Hindlimb muscle (tissue), 1 donor: ENCODE measurements at places on chromosomes 5 and 9.

DNA sequence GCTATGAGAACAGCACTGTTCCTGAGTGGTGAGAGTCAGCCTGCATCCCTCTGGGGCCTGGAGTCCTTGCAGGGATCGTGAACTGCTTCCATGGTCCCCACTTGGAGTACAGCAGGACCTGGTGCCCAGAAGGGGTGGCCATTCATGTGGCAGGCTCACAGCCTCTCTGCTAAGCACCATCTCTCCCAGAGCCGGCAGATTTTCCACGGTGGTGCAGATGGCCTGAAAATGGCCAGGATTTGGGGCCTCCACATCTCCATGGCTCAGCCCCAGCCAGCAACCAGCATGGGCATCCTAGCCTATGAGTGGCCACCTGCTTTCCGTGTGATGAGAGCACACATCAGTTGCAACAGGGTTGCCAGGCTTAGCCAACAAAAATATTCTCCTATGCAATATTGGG is 33.9 kb upstream of the SEMA4D start:
- no peak for DNase-seq

GRCh38 chr9:137744632-137745183 is 125.9 kb downstream of the EHMT1 start:
- no peak for DNase-seq

DNA sequence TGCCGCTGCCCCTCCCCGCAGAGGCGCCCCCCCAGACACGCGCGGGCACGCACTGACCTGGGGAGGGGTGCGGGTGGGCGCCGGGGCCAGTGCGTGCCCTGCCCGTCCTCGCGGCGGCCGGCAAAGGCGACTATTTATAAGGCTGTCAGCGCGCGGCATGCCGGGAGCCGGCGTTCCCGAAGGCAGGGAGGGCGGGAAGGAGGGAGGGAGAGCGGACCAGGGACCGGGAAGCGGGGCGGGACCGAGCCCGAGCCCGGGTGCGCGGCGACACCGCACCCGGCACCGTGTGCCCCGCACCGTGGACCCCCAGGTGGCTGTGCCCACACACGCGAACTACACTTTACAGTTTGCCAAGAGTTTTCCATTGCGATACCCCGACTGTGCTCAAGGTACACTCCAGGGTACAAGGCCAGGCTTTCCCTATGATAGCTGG is at the start of gene AK1:
Gene AK1 (minus strand): TSS at position 110 of the 433 bp plus-strand sequence. CDS start 3,058 bp downstream, outside the sequence.
- peak; percentile 66 for DNase-seq

GRCh38 chr9:34451545-34451944 is 6.8 kb downstream of the FAM219A start:
- no peak for DNase-seq

- no peak for DNase-seq
Observed at GRCh38 chr9:98789483-98790133, 6.7 kb downstream of the ANKS6 start.

GRCh38 chr9:134209731-134210311 is 45.5 kb upstream of the RNU6ATAC start:
- no peak for DNase-seq

- no peak for DNase-seq
Observed at GRCh38 chr5:75395277-75395676, 58.3 kb downstream of the HMGCR start.

DNA sequence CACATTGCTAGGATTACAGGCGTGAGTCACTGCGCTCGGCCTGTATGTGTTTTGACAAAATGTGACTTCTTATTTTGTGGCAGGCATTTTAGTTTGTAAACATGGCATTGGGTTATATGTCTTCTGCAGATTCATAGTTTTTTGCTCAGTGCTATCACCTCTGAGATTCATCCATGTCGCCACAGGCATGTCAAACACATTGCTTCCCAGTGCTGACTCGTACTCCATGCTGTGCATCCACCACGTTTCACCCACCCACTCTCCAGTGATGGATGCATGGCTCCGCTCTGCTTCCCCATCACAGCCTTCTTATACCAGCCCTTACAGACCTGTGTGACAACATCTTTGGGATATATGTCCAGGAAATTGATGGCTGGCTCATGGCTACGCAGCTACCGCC is 158.8 kb downstream of the GAS1 start:
- DNase-seq, result no peak

DNA sequence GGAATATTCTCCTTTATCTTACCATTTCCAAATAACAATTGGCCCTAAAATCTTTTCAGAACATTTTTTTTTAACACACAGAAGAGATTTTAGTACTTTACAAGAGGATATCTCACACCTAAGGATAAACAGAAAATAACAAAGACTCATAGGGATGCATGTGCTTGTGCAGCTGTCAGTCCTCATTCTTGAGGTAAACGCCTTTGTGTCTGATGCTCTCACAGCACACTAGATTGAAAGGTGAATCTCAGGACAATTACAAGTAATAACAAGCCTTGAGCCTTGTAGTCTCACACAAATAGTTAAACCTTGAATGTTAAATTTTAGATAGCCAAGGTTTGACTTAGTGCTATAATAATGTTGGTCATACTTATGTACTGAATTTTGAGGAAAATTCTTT is 439.2 kb downstream of the PTPRD start:
- no peak for DNase-seq

DNA sequence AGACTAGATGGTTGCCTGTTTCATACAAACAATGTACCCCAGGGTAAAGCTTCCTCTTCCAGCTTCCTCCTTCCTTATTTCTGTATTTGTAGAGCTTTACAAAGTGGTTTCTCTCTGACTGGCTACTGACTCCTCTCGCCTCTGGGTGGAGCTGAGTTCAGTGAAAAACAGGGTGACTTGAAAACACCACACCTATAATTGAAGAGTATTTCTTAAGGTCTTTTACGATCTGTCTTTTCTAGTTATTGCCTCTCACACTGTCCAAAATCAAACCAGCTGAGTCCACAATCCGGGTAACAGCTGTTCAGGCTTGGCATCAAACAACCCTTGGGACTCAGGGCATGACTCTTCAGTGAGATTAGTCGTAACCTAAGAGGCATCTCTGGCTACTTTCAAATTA is 200.4 kb downstream of the ARRDC3 start:
- no peak for DNase-seq

- DNase-seq, result peak; percentile 21
Observed at GRCh38 chr5:139132515-139132914, 65.7 kb downstream of the SIL1 start.

- no peak for DNase-seq
Observed at GRCh38 chr5:60010328-60010727, 116.8 kb upstream of the PDE4D start.

- no peak for DNase-seq
Observed at GRCh38 chr9:126849591-126850225, 10.7 kb upstream of the ZBTB34 start.

- no peak for DNase-seq
Observed at GRCh38 chr9:133945977-133946753, 46.0 kb downstream of the VAV2 start.

GRCh38 chr9:81915801-81916505 is 12.3 kb upstream of the SPATA31D4 start:
- DNase-seq, result no peak

DNA sequence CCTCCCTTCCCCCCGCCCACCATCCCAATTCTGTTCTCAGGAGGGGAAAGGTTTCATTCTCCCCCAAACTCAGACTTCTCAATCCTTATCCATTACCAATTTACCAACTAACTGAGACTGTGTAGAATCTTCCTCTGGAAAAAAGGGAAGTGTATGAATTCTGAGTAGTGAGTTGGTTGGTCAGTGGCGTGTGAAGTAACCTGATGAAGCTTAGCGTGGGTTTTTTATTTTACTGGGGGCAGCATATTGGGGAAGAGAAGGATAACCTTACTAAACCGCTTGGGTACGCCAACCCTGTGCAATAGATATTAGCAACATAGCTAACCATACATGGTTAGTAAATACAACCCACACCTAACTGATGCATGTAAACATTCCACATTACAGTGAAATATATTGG is 1.1 kb upstream of the DNAJC21 start:
- no peak for DNase-seq

DNA sequence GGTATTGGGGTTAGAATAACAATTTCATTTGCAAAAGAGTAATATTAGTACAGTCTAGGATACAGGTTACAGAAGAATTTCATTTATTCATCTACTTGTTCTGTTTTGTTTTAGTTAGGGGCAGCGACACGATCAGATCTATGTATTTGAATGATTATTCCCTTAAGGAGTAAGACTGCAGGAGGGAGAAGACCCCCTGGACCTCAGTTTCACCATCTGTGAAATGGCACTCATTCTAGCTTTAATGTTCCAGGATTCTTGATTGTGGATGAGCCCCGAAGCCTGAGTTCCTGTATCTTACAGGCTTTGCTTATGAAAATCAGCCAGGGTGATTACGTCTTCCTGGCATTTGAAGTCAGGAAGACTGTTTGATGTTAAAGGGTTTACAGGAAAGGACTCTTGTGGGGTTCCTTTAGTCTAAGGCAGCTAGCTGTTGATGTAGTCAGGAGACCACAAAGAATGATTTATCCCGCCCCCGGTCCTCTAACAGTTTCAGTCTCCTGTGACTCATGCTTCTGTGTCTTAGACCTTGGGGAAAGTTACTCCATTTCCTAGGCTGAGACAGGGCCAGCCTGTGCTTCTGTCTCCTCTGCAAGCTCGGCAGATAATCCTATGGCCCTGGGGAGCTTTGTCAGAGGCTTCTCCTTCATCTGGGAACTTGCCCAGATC is 11.5 kb downstream of the SMIM3 start:
- DNase-seq, result no peak
